ENCODE measurements at places on chromosomes 13 and 19. TPM values are rescaled to one million over a fixed set of nuclear protein-coding genes. Genes with fewer than 3 reads are reported as not detected.

IRS2 gene
- 0.10 TPM for total RNA-seq

CPAMD8 gene
- 0.13 TPM for total RNA-seq

VSIG10L gene
- total RNA-seq, result 0.64 TPM

CEACAM20 gene
- total RNA-seq, result not detected

RFXAP gene
- 13.3 TPM for total RNA-seq

IRGC gene
- not detected for total RNA-seq

TLE6 gene
- total RNA-seq, result 6.4 TPM

SHISA7 gene
- total RNA-seq, result not detected

CEACAM7 gene
- total RNA-seq, result not detected

GRAMD1A gene
- total RNA-seq, result 69.1 TPM

TMEM238 gene
- 16.9 TPM for total RNA-seq

CGB3 gene
- not detected for total RNA-seq

FAM83E gene
- 2.5 TPM for total RNA-seq

LRRC8E gene
- total RNA-seq, result not detected

PLPPR2 gene
- 1.7 TPM for total RNA-seq

ZNF580 gene
- 31.8 TPM for total RNA-seq

TNNI3 gene
- total RNA-seq, result not detected

ZNF578 gene
- 0.10 TPM for total RNA-seq

ZNF728 gene
- total RNA-seq, result not detected

FAM216B gene
- not detected for total RNA-seq

NLRP4 gene
- total RNA-seq, result not detected

TTC9B gene
- total RNA-seq, result not detected

SERPINE3 gene
- not detected for total RNA-seq

CADM4 gene
- 0.11 TPM for total RNA-seq

CABP5 gene
- total RNA-seq, result not detected

GZMM gene
- not detected for total RNA-seq

BORA gene
- total RNA-seq, result 16.1 TPM

CKAP2 gene
- 41.6 TPM for total RNA-seq

PODNL1 gene
- not detected for total RNA-seq

C19orf33 gene
- total RNA-seq, result not detected

SSBP4 gene
- total RNA-seq, result 131 TPM

KCNJ14 gene
- total RNA-seq, result 1.4 TPM

CGB5 gene
- total RNA-seq, result not detected

GPR42 gene
- 0.13 TPM for total RNA-seq

NUP58 gene
- 46.7 TPM for total RNA-seq

ITGBL1 gene
- total RNA-seq, result 0.16 TPM

Data from GM12878 (cell line).